ENCODE measurements at places on chromosomes 7 and 10. TPM values are rescaled to one million over a fixed set of nuclear protein-coding genes. Genes with fewer than 3 reads are reported as not detected.

- peak; percentile 27 for DNase-seq
- H3K27me3 ChIP-seq = no peaks in the 10 kb centered on the region
- H3K4me3 ChIP-seq = no peak overlapping the region
- H3K27ac ChIP-seq = no peak overlapping the region
These were observed 32.8 kb downstream of the CPVL start for GRCh38 chr7:29113384-29114102.

DNA sequence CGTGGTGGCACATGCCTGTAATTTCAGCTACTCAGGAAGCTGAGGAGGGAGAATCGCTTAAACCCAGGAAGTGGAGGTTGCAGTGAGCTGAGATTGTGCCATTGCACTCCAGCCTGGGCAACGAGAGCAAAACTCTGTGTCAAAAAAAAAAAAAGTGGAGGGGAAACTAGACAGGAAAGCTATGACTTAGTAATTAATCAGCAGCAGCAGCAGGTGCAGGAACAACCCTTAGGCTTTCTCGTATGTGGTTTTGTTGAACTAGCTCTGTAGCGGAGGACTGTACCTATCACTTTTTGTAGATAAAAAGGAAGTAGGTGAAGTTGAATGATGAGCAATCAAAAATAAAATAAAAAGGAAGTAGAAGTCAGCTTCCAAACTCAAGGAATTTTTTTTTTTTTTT lies 76.9 kb upstream of the KMT2C start:
- no peaks in the 10 kb centered on the region for H3K4me1 ChIP-seq
- no peak overlapping the region for H3K27ac ChIP-seq
- no peaks in the 10 kb centered on the region for H3K36me3 ChIP-seq
- DNase-seq = no peak

- H3K4me3 ChIP-seq = no peak overlapping the region
- H3K4me1 ChIP-seq = no peaks in the 10 kb centered on the region
- H3K36me3 ChIP-seq = peaks cover 35% of the 10 kb centered on the region
- peak; percentile 41 for DNase-seq
- H3K27ac ChIP-seq = no peak overlapping the region
These were observed 32.6 kb upstream of the NCAPG2 start for GRCh38 chr7:158737064-158737695.

DNA sequence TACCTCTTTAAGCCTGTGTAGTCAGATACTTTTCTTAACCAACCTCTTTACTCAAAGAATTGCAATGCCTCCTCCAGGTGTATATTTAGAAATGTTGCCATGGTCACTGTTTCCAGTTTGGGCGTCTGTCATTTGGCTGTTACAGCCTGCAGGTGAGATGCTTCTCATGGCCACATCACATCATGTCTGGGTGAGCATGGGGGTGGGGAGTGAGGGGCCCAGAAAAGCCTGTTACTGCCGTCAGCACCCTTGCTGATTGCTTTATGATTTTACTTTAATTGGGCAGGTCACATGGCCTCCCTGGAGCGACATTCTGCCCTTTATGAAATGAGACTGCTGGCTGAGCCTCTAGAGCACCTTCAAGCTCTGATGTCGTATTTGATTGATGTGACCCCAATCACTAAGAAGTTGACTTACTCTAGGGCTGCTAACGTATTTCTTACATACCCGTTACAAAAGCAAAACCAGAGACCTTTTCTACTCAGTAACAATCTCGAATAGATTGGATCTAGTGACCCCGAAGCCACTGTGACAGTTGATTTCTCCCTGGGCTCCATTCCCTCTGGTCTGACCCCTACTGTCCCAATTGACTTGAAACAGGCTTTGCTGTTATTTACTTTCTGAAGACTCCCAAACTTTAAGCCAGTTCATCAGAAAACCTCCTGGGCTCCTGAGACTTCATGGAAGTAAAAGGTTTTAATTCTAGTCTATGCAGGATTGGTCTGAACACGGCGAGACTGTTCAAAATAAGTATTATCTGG lies 60.7 kb downstream of the OTUD1 start:
- no peak overlapping the region for H3K27ac ChIP-seq
- no peaks in the 10 kb centered on the region for H3K27me3 ChIP-seq
- no peaks in the 10 kb centered on the region for H3K4me1 ChIP-seq
- DNase-seq = no peak
- no peak overlapping the region for H3K4me3 ChIP-seq
- no peaks in the 10 kb centered on the region for H3K36me3 ChIP-seq

DNA sequence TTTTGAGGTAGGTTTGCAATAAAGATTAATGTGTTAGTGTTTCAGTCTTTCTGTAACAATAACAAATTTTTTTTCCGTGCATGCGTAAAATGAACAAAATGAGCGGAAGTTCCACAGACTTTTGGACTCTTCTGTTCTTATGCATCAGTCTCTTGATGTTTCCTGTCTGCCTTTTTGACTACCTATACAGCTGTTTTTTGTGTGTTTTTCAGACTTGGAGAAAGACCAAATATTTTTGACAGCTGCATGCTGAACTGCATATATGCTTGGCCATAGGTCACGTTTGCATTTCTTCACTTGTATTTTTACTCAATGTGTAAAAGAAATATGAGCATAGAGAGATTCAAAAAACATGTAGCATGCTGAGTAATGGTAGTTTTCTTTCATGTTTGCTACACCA lies 119.3 kb downstream of the BBS9 start:
- no peaks in the 10 kb centered on the region for H3K4me1 ChIP-seq
- no peaks in the 10 kb centered on the region for H3K36me3 ChIP-seq
- DNase-seq = no peak
- no peak overlapping the region for H3K4me3 ChIP-seq
- no peaks in the 10 kb centered on the region for H3K27me3 ChIP-seq

DNA sequence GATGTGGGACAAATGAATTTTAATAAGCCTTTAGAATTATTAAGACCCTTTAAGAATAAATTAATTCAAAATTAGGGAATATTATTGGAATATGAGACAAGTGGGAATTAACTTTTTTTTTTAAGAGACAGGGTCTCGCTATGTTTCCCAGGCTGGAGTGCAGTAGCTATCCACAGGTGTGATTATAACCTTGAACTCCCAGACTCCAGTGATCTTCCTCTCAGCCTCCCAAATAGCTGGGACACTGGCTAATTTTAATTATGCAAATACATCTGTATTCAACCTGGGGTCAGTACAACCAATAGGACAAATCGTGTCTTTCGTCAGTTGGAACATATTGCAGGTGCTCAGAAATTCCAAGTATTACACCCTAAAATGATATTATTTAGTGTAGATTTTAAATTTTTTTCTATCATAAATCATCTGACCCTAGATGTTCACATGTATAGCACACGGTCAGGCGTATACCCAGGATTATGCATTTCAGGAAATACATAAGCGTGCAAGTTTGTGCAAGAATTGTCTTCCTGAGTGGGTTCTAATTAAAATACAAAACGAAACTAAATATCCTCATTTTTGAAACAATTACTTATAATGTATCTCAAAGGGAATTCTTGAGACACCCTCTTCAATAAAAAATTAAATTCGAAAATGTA lies 1.2 kb downstream of the NT5C3A start:
- H3K4me1 ChIP-seq = no peaks in the 10 kb centered on the region
- DNase-seq = no peak
- H3K4me3 ChIP-seq = peak overlapping the region; percentile 80
- H3K36me3 ChIP-seq = no peaks in the 10 kb centered on the region
- no peaks in the 10 kb centered on the region for H3K27me3 ChIP-seq

DNA sequence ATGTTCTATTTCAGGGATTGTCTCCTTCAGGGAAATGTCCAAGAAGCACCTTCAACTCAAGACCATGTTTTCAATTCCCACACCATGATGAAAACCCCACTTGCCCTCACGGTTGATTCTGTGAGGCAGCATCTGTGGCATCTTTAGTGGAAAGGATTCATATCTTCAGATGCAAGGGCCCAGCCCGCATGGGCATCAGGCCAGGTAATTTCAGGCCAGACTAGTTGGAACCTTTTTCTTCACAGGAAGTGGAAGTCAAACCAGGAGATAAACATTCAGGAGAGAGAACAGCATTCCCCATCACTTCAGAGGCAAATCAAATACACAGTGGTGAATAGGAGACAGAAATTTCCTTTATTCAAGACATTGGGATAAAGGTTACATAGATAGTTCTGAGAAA lies 88.8 kb downstream of the JCAD start:
- H3K27ac ChIP-seq = no peak overlapping the region
- H3K4me3 ChIP-seq = no peak overlapping the region
- H3K27me3 ChIP-seq = no peaks in the 10 kb centered on the region
- H3K4me1 ChIP-seq = no peaks in the 10 kb centered on the region

DNA sequence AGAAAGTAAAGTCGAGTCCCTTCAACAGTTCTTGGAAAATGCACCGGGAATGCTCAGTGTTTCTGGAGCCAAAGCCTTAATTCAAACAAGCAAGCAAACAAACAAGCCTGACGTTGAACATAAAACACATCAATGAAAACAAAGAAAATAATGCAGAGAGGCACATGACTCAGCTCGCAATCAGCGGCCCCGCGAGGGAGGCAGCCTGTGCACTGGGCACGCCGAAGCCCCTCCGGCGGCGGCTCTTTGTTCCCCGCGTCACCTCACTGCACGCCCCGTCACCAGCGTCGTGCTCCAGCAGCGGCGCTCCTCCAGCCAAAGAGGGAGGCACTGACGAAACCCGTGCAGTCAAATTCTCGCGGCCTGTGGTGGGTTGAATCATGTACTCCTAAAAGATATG lies 151.5 kb downstream of the DNAJB6 start:
- no peaks in the 10 kb centered on the region for H3K4me1 ChIP-seq
- no peak overlapping the region for H3K4me3 ChIP-seq
- H3K36me3 ChIP-seq = no peaks in the 10 kb centered on the region
- no peak overlapping the region for H3K27ac ChIP-seq
- DNase-seq = no peak

DNA sequence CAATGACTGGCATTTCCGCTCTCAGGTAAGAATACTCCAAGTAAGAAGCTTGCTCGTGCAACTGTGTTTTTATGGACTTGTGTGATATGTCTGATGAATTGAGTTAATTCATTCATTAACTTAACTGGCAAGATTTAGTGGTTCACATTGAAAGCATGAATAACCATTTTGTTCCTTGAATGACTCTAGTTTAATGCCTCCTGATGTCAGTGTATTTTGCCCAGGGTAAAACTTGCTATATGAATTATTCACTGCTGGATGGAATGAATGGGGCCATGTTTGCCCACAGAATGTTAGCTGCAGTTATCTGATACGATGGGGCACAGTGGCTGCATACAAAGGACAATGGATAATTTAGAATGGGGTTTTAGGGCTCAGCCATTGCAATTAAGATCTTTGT lies 124.1 kb downstream of the ZNF365 start:
- no peaks in the 10 kb centered on the region for H3K4me1 ChIP-seq
- no peaks in the 10 kb centered on the region for H3K27me3 ChIP-seq
- no peak overlapping the region for H3K4me3 ChIP-seq
- DNase-seq = no peak

GRCh38 chr7:151796871-151797537 lies 79.9 kb downstream of the PRKAG2 start:
- DNase-seq = no peak
- H3K36me3 ChIP-seq = no peaks in the 10 kb centered on the region
- no peak overlapping the region for H3K27ac ChIP-seq

DNA sequence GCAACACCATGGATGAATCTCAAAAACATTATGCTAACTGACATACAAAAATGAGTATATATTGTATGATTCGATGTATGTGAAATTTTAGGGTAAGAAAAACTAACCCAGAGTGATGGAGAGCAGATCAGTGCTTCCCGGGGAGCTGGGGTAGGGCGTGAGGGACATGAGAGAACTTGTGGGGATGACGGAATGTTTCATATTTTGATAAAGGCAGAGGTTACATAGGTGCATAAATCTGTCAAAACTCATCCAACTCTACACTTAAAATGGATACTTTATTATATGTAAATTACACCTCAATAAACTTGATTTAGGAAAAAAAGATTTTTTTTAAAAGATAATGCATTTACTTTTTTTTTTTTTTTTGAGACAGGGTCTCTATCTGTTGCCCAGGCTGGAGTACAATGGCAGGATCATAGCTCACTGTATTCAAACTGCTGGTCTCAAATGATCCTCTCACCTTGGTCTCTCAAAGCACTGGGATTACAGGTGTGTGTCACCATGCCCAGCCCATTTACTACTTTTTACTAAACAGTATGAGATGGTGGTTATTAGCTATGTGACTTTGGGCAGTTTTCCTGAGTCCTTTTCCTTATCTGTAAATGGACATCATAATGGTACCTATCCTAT lies 13.7 kb downstream of the RHEB start:
- H3K27me3 ChIP-seq = no peaks in the 10 kb centered on the region
- H3K4me3 ChIP-seq = no peak overlapping the region
- no peak overlapping the region for H3K27ac ChIP-seq
- no peak for DNase-seq

Gene DDX21
- total RNA-seq = 195 TPM

Gene SMO
- total RNA-seq = 61.2 TPM

Gene LRRTM3
- total RNA-seq = 0.48 TPM

Gene PNLIPRP2
- not detected for total RNA-seq

Gene CYP26C1
- total RNA-seq = 0.21 TPM

Gene OR9A2
- total RNA-seq = not detected
